NCI-H187 (cell line): ENCODE measurements at places on chromosomes 2 and 18.

- no peak for DNase-seq
Observed at GRCh38 chr2:77566582-77566981, 44.4 kb upstream of the LRRTM4 start.

GRCh38 chr2:145546091-145546490 lies 1026.2 kb upstream of the ZEB2 start:
- no peak for DNase-seq

DNA sequence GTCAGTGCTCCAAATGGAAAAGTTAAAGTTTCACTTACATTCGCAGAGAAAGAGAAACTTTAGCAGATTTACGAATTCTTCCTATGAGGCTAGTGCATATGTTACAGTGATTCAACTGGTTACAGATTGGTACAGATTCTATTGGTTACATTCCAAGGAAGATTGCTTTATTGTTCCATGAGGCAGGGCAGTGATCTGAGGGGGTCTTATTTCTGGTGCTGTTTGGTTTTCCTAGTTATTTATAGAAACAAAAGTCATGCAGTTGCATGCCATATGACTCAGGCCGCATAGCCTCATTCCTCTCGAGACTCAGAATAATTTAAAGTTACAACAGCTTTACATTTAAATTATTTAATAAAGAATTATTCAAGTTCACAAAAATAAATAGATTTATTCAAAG lies 385.4 kb upstream of the SYT4 start:
- DNase-seq = no peak

DNA sequence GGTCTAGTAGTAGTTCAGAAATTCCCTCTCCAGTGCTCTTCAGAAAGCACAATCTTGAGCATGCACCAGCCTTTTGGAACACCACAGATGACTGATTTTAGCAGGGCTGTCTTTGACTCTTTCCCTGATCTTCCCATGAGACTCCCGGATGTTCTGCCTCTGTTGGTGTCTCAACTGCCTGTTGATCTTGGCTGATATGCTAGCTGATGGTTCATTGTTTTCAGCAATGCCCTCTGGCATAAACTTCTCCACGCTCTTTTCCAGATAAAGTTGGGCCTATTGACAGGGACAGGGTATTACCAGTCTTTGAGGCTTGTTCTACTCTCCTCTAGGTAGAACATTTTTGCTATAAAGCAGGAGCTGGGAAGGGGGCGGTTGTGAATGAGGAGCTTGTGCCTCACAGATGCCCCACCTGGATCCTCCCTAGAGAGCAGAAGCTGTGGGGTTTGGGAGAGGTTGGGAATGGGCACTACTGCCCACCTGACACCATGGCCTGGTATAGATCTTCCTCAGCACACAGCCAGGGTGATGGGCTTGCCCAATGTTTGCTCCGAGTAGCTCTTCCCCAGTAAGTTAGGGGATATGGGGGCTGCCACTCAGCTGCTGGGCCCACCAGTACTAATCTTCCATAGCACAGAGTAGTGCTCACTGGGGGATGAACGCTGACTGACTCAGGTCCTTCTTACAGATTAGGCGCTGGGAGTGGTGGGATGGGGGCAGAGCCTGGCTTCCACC lies 111.3 kb downstream of the PTGR3 start:
- DNase-seq = no peak

GRCh38 chr2:230691005-230691647 lies 21.5 kb upstream of the CAB39 start:
- no peak for DNase-seq

DNA sequence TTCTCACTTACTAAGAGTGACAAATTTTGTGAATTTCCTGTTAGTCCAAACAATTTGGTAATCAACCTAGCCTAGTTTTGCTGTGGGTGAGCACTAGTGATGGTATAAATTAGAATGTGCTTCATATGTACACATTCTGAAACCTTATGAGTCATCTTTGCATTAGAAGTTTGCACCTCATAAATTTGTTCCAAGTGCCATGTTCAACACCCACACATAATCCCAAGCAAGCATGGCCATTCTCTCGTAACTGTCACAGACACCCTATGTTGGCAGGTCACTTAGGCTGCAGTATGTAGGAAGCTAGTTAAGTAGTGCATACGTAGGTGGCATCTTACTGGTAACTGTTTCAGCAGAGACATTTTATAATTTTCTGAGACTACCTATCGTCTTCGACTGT lies 46.9 kb downstream of the NAB1 start:
- no peak for DNase-seq

DNA sequence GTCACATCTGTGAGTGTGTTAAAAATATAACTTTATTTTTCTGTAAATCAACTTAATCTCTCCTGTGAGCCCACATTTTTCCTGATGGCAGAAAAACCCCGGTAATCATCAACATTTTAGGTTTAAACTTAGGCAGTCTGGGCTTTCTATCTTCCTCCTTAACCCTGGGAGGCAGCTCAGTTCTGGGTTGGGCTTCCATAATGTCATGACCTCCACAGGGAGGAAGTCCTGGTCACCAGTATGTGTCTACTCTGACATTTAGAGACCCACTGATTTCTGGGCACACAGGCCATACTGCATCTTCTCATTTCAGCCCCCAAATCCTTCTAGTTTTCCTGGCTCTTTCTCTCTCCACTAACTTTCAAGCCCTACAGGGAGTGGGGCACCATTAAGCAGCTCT lies 181.2 kb downstream of the DYSF start:
- DNase-seq = no peak
